ENCODE measurements at places on chromosomes 2 and 18. TPM values are rescaled to one million over a fixed set of nuclear protein-coding genes. Genes with fewer than 3 reads are reported as not detected.

Gene ADRA2B
- 0.04 TPM for total RNA-seq

Gene DNAJC5G
- total RNA-seq = 0.38 TPM

Gene CCDC93
- 14.2 TPM for total RNA-seq

Gene TUBA4B
- not detected for total RNA-seq

- H3K27ac ChIP-seq = peak overlapping the region; percentile 69
- no peaks in the 10 kb centered on the region for H3K4me1 ChIP-seq
- no peak for DNase-seq
- peaks cover 98% of the 10 kb centered on the region for H3K36me3 ChIP-seq
Measured at GRCh38 chr2:217876253-217876570, 126.6 kb downstream of the TNS1 start.

DNA sequence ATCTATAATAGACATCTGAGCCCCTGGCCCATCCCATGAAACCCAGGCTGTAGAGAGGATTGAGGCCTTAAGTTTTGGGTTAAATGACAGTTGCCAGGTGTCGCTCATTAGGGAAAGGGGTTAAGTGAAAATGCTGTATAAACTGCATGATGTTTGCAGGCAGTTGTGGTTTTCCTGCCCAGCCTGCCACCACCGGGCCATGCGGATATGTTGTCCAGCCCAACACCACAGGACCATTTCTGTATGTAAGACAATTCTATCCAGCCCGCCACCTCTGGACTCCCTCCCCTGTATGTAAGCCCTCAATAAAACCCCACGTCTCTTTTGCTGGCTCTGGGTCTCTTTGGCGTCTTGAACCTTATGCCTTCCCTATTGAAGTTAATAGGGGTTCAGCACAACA, 110.7 kb downstream of the XRCC5 start:
- no peaks in the 10 kb centered on the region for H3K36me3 ChIP-seq
- H3K27me3 ChIP-seq = no peaks in the 10 kb centered on the region
- no peak for DNase-seq

- H3K4me3 ChIP-seq = peak overlapping the region; percentile 76
- no peaks in the 10 kb centered on the region for H3K36me3 ChIP-seq
- H3K27me3 ChIP-seq = no peaks in the 10 kb centered on the region
Measured at GRCh38 chr2:216635701-216636550, 2.7 kb downstream of the IGFBP2 start.
